ENCODE measurements at places on chromosomes 5 and 9.

DNA sequence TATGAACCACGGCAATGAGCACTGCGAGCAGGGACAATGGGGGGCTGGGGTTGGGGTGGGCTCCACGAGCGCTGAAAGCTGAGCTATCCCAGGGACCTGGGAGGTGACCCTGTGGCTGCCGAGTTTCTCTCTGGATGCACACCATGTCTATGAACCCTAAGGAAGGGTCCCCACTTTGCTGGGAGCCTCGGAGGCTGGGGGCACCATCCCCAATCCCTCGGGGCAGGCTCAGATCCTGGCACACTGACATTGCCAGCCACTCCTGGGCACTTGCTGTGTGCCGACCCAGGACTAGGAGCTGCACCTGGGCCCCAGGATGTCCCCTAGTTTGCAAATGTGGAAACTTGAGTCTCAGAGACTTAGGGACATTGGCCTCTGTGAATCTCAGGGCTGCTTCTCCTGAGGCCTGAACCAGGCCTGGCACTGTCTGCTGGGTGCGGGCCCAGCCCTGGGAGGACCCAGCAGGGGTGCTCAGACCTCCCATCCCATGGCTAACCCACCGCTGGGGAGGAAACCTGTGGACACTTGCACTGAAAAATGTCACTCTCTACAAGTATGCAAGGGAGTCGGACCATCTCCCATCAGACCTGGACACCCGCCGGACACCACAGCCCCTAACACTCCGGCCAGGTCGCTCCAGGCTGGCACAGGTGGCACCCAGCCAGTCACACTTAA, 13.0 kb upstream of the CAMSAP1 start:
- DNase-seq = no peak

DNA sequence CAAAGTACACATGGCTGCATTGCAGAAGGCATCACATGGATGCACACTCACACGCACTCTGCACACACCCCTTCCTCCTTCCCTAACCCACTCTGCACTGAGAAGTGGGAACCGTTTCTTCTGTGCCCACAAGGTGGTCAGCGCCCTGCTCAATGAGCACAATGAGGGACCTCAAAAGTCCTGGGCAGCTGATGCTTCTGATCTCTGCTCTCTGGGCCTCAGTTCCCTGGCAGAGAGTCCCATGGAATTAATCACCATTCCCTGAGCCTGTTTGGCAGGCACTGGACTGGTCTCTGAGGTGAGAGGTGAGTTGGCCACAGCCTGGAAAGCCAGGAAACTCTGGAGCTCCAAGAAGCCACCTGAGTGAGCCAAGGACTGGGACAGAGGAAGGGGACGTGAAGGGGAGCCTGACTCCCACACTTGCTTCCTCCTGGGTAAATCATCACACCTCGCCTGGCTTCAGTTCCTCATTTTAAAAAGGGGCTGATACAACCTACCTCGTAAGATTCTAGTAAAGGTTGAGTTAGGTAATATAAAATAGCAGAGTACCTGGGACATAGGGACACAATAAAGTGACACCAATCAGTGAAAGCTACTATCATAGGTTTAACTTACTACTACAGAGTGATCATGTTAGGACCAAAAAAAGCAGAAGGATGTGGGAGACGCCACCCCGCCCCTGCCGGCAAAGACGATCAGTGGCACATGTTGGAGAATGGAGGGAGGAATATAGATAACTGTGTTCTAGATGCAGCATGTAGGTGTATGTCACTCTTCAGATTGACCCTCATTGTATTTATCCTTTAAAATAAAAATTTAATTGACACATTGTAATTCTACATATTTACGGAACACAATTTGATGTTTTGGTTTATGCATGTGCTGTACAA, 21.1 kb upstream of the IGFBPL1 start:
- no peak for DNase-seq

DNA sequence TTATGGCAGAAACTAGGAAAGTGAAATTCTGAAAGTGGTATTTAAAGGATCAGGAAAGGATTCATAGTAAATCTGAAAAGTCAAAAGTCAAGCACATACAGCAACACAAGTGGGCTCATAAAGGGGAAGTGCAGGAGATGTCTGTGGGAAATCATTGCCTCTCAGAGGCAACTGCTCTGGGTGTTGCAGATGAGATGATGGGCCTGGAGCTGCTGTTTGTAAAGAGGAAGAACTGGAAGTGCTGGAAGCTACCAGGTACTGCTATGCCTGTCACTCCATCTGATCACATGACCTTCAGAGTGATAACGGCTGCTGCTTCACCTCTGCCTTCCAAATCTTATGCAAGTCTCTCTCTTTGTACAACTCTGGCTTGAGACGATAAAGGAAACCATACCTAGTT, 55.9 kb downstream of the ADRB2 start:
- no peak for DNase-seq

- no peak for DNase-seq
These were observed 297.4 kb downstream of the CETN3 start for GRCh38 chr5:90112033-90112692.

- no peak for DNase-seq
These were observed at the start of gene UGT3A2 for GRCh38 chr5:36066540-36067210. Gene UGT3A2 (minus strand): TSS chr5:36066882. CDS start chr5:36066789, 93 bp downstream.

GRCh38 chr9:14281136-14281795, 32.7 kb downstream of the NFIB start:
- no peak for DNase-seq

DNA sequence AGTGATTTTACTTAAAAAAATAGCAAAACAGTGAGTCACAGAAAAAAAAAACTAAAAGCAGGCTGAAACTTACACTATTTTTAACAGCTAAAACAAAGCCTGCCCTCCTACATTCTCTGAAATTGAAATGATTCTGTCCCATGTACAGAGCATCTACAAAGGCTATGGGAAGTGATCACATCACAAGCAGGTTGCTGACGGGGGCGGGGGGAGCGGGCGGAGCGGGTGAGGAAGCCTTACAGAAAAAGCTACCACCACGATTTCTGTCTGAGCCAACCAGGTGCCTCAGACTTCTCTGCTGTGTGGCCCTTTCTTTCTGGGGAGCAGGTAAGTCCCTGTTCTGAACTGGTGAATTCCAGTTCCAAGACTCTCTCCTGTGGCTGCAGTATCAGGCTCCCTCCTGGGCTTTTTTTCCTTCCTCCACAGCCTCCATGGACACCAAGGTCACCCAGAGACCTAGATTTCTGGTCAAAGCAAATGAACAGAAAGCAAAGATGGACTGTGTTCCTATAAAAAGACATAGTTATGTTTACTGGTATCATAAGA, 104.9 kb downstream of the ANKRD18B start:
- no peak for DNase-seq

- DNase-seq = no peak
These were observed 1241.5 kb upstream of the WWC1 start for GRCh38 chr5:167049771-167050567.

GRCh38 chr9:134688231-134688630, 46.6 kb downstream of the COL5A1 start:
- DNase-seq = no peak

- peak; percentile 46 for DNase-seq
These were observed 143.7 kb downstream of the TTLL11 start for GRCh38 chr9:121949364-121949763.

DNA sequence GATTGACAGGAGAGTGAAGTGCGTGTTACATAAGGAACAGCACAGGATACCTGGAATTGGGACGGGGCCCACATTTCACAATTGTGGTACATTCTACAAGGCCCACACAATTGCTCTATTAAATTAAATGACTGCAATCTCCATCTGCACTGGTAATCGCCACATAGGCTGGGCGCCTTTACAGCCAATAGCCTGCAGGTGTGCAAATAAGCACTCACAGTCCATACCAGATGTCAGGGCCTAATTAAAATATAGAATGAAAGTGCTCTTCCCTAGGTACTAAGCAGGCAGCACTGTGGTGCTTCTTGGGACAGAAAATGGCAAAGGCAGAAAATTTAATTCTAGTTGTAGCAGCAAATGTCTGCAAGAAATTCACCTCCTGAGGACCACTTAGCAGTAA, 82.7 kb downstream of the ATP10B start:
- no peak for DNase-seq

DNA sequence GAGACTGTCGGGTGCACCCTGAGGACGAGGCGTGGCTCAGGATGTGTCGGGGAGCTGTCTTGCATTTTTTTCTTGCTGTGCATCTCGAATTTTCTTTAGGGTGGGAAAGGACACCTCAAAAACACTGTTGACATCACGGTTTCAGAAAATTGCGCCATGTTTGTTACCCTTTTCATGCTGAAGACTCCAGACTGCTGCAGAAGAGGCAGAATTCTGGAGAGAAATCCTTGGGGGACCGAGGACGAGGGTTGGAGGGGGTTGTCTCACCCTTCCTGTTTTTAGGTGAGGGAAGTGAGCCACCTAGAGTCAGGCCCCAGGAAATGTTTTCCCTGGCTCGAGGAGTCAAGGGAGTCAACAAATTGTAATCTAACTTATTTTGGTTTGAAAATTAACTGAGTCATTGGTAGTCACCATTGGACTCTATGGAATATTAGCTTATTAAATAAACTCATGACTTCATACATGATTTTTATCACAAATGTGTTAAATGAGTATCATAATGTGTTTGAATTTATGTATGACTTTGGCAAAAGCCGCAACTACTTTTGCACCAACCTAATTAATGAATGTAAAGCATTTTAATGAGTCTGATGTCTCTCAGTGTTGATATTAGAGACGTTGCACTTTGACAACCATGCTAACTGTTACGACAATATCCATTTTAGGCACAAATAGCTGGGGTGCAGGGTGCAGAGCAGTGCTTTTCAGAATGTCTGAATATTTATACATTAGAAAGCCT, 724 bp upstream of the LYSMD3 start:
- DNase-seq = peak; percentile 75

DNA sequence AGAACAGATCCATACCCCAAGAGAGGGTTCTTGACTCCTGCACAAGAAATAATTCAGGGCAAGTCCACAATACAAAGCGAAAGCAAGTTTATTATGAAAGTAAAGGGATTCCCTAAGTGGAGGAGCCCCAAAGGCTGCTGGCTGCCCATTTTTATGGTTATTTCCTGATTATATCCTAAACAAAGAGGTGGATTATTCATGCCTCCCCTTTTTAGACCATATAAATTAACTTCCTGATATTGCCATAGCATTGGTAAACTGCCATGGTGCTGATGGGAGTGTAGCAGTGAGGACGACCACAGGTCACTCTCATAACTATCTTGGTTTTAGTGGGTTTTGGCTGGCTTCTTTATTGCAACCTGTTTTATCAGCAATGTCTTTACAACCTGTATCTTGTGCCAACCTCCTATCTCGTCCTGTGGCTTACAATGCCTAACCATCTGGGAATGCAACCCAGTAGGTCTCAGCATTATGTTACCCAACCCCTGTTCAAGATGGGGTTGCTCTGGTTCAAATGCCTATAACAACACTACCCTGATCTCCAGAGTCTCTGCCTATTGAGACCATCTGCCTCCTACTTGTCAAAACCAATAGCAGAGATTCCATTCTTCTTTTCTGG, 154.4 kb upstream of the GRAMD2B start:
- DNase-seq = no peak

- DNase-seq = no peak
These were observed 118.2 kb upstream of the SLC44A1 start for GRCh38 chr9:105126226-105126625.

GRCh38 chr5:60634051-60634450, 65.9 kb downstream of the DEPDC1B start:
- no peak for DNase-seq

GRCh38 chr9:21710548-21711191, 91.8 kb upstream of the MTAP start:
- peak; percentile 38 for DNase-seq

GRCh38 chr5:57632937-57633336, 150.3 kb upstream of the ACTBL2 start:
- DNase-seq = no peak

DNA sequence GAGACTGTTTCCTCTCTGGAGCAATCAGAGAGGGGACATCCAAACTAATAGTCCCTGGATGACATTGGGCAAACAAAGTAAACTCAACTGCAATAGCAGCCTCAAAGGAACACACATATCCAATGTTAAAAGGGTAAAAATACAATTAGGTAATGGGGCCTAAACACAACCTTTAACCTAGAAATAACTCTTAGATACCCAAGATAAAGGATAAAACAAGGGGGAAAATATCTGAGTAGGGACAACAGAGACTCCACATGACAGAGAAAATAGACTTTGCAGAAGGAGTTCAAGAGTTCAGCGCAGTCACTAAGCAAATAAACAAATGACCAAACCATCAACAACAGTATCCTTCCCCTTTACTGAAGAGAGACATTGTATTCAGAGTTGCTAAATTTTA, 149.3 kb downstream of the FBXO4 start:
- DNase-seq = no peak

- DNase-seq = peak; percentile 61
These were observed 32.7 kb downstream of the ATG10 start for GRCh38 chr5:82004511-82004910.

- peak; percentile 42 for DNase-seq
These were observed 48.7 kb upstream of the C5orf58 start for GRCh38 chr5:170183816-170184687.

GRCh38 chr9:127116088-127116726, 6.2 kb downstream of the ANGPTL2 start:
- peak; percentile 19 for DNase-seq

DNA sequence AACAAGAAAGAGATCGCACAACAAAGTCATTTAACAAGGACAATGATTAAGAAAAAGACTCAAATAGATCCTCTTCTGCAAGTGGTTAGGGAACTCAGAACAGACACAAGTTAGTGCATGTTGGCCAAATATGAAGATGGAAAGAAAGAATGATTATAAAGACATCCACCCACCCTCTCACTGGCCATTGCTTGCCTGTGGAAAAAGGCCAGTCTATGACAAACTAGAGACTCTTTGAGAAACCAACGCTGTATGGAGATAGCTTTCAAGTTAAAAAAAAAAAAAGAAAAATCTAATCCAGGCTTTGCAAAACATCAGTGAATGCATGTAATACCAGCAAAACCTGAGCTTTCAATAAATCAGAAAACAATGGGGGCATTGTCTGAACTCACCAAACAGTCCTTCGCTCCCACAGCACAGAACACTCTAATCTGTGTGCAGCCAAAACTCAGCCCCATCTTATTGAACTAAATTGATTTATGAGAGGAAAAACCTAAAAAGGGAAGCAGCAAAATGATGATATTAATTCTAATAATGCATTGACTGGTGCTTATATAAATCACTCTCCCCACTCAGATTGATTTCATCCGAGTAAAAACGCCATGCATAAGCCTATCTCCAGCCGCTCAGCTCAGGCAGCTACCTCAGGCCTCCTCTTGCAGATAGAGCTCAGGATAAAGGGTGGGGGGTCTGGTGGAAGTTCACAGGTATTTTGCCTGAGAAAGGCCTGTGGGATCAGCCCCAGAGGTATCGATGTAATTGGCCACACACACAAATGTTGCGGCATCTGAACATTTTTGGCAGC, 547.1 kb downstream of the CCDC171 start:
- DNase-seq = no peak
